ENCODE measurements at places on chromosomes 13 and 19.
A peak's percentile ranks its signal among the peaks of the same experiment; 100 is the strongest.

- DNase-seq, result no peak
These were observed 458 bp upstream of the ATP8A2 start for GRCh38 chr13:25371158-25371874.

GRCh38 chr13:70520275-70521036 is 412.2 kb upstream of the KLHL1 start:
- DNase-seq, result no peak

GRCh38 chr13:23570099-23570920 is at the start of gene TNFRSF19:
Gene TNFRSF19 (plus strand): TSS chr13:23570412. CDS start chr13:23590184, 19,772 bp downstream.
- DNase-seq, result no peak

- DNase-seq, result no peak
These were observed 106.9 kb downstream of the CYSLTR2 start for GRCh38 chr13:48760626-48761025.

DNA sequence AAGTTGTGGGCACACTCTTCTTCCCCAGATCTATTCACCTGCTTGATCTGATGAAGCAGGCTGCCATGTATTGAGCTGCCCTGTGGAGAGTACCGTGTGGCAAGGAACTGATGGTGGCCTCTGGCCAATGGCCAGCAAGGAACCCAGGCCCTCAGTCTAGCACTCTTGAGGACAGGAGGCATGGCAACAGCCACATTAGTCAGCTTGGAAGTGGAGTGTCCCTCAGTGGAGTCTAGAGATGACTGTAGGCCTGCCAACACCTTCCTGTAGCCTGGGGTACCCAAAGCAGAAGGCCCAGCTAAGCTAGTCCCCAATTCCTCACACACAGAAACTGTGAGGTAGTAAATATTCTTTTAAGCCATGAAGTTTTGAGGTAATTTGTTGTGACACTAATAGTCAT is 412.5 kb downstream of the DACH1 start:
- no peak for DNase-seq

DNA sequence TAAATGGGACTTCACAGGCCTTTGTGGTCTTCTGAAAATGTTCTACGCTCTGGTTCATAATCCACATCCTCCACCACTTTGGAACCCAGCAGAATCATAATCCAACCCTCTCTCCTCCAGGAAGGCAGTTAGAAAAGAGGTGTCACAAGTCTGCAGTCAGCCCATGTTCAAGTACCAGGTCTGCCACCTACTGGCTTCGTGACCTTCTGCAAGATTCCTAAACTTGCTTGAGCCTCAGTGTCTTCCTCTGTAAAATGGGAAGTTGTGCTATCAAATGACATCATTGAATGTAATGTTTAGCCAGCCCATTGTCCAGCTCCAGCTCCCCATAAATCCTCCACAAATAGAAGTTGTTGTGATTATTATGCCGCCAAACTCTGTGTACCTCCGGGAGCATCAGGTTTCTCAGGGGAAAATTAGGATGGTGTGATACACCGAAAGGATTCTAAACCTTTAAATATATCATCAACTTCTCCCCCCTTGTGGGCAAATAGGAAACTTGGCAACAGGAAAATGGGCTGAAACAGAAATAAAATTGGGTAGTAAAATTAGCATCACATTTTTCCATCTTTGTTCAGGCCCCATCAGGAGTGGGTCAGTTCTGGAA is 109.7 kb downstream of the NUFIP1 start:
- DNase-seq, result peak; percentile 19

- DNase-seq, result no peak
These were observed 21.4 kb downstream of the CEBPG start for GRCh38 chr19:33394723-33395560.

- no peak for DNase-seq
These were observed 11.7 kb upstream of the CBLC start for GRCh38 chr19:44765949-44766335.

GRCh38 chr19:23407616-23408133 is 12.4 kb upstream of the ZNF91 start:
- no peak for DNase-seq

DNA sequence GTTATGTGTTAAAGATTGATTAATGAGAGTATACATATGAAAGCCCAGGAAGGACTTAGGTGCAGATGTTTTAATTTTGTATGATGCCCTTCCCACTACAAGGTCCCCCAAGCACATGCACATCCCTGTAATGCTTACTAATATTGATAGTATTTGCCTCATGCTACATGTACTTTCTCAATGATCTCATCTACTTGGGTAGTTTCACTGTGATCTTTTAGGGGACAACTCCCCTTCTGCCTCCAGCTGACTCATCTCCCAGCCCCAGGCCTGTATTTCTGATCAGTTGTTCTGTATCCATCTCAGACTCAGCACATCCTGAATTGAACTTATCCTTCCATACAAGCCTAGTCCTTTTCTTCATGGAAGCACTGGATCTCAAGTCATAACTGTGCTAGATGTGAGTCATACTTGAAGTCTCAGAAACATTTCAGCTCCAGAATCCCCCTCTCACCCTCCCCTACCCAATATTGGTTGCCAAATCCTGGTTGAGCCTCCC is 49.4 kb upstream of the INTS6 start:
- peak; percentile 25 for DNase-seq

- DNase-seq, result no peak
These were observed 10.0 kb downstream of the MAG start for GRCh38 chr19:35301961-35302360.

GRCh38 chr19:1354970-1355567 is 28.6 kb upstream of the NDUFS7 start:
- DNase-seq, result no peak

- no peak for DNase-seq
These were observed 4.4 kb upstream of the C19orf18 start for GRCh38 chr19:57978586-57979289.

GRCh38 chr13:46858776-46859175 is 38.1 kb downstream of the HTR2A start:
- DNase-seq, result no peak

DNA sequence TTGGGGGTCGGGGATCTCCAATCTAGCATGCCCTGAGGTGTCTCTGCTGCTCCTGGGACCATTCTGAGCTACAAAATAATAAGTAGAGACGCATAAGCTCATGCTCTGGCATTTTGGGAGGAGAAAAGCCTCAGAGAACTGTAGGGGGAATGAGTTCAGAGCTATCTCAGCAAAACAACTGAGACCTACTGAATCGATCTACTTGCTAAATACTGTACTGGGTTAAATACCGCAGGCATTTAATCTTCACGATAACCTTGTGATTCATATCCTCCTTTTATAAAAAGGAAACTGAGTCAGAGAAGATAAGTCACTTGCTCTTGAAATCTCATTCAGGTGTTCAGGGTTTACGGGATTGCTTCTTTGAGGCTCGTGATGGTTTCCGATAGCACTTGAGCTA is 468.1 kb downstream of the FGF9 start:
- no peak for DNase-seq

DNA sequence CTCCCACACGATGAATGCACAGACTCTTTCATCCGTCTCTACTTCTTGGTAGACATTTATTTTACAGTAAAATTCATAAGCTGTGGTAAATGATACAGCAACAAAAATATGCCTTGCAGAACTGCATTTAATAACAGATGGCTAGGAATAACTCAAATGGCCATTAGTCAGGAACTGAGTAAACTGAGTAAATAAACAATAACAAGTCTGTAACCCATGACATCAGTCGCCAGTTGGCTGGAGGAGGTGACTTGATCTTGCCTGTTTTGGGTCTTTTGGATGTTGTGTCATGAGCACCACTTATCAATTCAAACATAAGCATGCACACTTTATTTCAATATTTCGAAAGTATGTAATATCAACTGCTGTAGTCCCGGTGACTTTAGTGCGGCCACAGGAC is 632.6 kb upstream of the ARGLU1 start:
- DNase-seq, result no peak

DNA sequence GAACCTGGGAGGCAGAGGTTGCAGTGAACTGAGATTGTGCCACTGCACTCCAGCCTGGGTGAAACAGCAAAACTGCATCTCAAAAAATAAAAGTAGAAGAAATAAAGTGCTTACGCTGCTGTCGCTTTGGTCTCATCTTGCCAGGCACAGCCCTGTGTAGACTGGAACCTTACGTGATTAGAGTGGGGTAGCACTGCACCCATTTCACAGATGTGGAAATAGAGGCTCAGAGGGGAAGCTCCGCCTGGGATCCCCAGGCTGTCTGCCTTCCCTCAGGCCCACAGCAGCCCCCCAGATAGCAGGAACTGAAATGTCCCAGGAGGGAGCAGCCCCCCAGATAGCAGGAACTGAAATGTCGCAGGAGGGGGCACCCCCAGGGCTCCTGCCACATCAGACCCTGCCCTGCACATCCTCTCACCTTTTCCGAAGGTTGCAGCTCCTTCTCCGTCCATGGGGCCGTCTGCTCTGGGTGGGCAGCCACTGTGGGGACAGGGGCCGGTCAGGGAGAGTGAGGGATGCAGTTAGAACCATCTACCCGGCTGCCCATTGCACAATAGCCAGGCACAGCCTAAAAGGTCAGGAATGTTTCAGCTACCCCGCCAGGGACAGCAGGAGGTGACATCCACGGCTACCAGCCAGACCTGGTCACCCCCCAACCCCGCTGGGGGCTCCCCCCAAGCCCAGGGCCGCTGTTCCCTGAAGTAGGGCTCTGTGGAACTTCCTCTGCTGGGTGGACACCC is 1.9 kb downstream of the PLIN4 start:
- no peak for DNase-seq

GRCh38 chr19:8045872-8046568 is 6.5 kb upstream of the CCL25 start:
- no peak for DNase-seq

GRCh38 chr19:7988307-7988706 is 17.1 kb downstream of the ELAVL1 start:
- no peak for DNase-seq

DNA sequence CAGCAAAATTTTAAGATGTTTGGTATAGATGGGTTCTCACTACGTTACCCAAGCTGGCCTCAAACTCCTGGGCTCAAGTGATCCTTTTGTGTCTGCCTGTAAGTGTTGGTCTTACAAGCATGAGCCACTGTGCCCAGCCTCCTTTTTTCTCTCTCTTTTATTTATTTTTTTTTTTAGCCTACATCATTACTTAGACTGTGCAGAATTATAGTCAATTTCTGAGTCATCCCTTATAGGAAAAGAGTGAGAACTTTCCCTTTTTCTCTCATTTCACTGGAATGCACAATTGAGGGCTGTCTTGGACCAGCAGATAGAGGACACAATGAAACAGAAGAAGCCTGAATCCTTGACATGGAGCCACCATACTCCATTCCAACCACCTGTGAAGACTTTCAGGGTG is 13.3 kb downstream of the TSKS start:
- DNase-seq, result no peak

GRCh38 chr13:69595181-69595580 is 512.4 kb upstream of the ATXN8OS start:
- no peak for DNase-seq

- DNase-seq, result no peak
These were observed 271.8 kb upstream of the HTR2A start for GRCh38 chr13:47168618-47169017.

- DNase-seq, result no peak
These were observed 487.3 kb downstream of the TSHZ3 start for GRCh38 chr19:30861919-30862318.

DNA sequence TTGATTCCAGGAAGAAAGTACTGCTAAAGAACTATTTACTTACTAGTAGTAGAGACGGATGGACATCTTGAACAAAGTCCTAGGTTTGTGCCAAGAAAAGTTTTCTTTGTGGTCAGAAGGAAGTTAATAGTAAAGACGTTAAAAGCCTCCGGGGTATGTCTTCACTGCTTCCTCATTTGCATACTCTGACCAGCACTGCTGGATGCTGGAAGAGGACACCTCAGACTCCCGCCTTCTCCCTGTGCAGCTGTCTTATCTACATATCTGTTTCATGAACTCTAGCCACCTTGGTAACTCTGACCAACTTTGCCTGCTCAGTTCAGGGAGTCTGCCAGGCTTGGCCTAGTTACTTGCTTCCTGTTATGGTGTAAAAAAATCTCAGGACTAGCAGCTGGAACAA is 1109.1 kb upstream of the MIR17HG start:
- no peak for DNase-seq

DNA sequence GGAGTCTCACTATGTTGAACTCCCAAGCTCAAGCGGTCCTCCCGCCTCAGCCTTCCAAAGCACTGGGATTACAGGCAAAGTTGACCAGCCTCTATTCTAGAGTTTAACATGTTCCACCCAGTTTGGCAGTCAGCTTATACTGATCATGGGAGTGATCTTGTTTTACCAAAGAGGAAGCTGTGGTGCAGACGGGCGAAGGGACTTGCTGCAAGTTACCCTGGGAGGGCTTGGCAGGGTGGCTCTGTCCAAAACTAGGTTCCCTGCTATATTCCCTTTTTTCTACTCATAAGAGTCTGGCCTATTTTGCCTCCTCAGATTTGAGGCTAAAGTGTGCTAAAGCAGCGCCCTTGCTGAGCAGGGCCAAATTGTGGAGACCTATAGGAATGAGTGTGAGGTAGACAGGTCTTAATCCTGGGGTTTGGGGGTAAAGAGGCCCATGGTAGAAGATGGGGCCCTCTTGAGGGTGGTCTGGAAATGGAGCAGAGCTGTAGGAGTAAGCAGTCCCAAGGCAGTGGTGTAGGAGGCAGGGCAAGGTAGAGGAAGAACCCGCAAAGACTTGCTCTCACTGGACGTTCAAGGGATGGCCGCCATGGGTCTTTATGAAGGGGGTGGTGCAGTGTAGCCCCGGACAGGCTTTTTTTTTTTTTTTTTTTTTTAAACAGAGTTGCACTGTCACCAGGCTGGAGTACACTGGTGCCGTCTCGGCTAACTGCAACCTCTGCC is 3.3 kb downstream of the RPS19 start:
- no peak for DNase-seq

DNA sequence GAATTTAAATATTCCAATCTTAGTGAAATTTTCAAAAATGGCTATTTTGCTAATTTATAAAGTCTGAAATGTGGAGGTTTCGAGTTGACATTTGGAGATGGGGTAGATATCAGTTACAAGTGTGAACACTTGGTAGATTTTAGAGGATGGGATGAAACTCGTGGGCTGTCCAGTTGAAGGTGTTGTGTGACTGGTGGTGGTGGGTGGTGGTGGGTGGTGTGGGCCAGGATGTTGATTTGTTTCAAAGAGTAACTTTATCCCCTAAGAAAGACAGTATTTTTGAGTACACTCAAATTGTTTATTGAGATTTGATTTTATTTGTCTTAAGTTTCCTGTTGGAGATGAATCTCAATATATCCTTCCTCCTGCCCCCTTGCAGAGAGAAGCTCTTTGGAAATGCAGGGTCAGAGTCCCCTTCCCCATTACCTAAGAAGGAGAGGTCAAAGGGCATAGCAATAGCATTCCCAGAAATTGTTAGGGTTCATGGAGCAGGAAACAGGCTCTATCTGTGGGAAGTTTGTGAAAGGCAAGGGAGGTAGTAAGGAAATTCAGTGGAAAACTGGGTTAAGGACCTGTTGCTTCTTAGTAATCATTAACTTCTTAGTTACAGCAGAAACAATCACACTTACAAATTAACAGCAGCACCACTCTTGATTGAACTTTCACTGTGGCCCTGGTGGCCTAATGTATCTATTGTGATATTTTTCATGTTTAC is 133.6 kb upstream of the RNF113B start:
- DNase-seq, result no peak

All from activated CD4-positive, alpha-beta memory T cell treated with anti-CD3 and anti-CD28 coated beads, Interleukin-2, amount 10 ng/mL, durations not matched to agents 7 days and 5 days (primary cell).